Left lobe of liver (tissue), 2 donors: ENCODE measurements at places on chromosomes 11 and 22.

GRCh38 chr22:43128928-43129424 lies 14.2 kb downstream of the MCAT start:
- no peak for DNase-seq

- DNase-seq = peak; percentile 28
These were observed 1341.5 kb downstream of the BRD1 start for GRCh38 chr22:48486134-48486532.

DNA sequence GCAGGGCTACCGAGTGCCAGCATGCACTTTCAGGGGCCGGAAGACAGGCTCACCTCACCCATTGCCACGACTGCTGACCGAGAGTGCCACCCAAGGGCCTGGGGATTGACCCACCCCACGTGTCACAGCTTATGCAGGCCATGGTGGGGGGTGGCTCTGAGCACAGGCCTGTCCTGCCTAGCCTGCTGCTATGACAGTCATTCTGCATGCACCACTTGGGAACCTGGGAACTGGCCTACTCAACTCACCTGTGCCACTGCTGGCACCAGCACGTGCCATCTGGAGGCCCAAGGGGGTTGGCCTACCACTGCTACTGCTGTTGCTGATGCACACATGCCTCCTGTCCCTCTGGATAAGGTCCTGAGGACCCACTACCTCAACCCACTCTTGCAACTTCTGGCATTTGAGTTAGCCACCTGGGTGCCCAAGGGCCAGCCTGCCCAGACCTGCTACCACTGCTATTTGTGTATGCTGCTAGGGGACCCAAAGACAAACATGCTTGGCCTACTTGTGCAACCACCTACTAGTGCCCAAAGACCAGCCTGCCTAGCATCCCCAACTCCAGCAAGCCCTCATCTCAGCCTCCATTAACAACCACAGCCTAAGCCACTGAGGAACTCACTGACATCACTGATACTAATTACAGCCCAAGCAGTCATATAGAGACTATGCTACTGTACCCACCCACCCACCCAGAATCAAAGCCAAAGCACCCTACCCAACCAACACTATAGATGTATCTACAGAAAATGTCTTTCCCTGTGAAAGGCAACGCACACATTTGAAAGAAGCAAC lies 59.0 kb upstream of the NARS2 start:
- DNase-seq = no peak

DNA sequence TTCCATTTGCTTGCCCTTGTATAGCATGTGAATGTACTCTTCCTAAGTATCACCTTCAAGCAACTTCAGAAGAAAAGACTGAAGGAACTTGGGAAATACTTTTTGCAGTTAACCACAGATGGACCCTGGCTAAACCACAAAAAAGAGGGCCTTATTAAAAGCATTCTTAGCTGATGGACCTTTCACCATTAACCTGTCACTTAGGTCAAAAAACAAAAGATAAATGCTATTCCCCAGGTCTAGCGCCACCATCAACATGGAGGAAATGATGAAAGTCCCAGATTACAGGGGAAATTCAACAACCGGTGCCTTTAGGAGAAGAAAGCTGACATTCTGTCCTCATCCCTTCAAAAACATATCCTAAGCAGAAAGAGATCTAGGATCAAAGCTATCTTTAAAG lies 29.5 kb downstream of the STK33 start:
- DNase-seq = no peak

GRCh38 chr11:35927682-35928081 lies 16.2 kb upstream of the LDLRAD3 start:
- DNase-seq = peak; percentile 93

DNA sequence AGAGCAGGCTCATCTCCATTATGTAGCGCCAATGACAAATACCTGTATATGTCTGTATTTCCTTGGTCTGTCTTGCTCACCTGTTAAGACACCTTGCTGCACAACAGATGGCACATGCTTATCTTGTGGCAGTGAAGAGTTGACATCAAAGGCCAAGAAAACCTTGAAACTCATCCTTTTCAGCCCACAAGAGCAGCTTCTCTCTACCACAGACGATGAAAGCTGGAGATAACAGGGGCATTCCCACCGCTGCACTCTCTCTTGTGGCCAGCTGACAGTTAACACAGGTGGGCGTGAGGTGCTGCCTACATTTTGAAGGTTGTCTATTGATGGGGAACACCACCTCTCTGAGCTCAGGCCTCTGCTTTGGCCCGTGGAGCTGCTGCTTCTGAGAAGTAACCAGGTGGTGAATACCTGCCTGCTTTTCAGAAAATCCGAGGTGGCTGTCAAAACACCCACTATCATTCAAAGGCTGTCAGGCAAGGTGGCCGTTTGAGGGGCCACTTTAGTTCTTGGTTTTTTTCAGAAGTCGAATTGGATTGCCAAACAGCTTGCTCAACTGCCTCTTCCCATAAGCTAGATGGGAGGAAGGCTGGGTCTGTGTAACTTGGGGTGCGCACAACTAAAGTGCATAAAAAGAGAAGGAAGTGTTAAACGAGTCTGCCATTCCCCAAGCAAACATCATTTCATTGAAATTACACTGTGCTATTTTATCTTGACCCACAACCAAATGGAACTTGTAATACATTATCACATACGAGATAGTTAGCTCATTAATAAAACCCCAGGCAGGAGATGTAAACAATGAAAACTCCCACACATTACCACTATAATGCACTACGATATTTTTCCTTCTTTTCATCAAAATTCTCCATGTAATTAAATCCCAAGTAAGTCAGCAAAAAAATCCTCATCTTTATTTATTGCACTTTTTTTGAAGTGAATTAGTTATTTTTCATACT lies 87.1 kb upstream of the RAG2 start:
- DNase-seq = no peak

DNA sequence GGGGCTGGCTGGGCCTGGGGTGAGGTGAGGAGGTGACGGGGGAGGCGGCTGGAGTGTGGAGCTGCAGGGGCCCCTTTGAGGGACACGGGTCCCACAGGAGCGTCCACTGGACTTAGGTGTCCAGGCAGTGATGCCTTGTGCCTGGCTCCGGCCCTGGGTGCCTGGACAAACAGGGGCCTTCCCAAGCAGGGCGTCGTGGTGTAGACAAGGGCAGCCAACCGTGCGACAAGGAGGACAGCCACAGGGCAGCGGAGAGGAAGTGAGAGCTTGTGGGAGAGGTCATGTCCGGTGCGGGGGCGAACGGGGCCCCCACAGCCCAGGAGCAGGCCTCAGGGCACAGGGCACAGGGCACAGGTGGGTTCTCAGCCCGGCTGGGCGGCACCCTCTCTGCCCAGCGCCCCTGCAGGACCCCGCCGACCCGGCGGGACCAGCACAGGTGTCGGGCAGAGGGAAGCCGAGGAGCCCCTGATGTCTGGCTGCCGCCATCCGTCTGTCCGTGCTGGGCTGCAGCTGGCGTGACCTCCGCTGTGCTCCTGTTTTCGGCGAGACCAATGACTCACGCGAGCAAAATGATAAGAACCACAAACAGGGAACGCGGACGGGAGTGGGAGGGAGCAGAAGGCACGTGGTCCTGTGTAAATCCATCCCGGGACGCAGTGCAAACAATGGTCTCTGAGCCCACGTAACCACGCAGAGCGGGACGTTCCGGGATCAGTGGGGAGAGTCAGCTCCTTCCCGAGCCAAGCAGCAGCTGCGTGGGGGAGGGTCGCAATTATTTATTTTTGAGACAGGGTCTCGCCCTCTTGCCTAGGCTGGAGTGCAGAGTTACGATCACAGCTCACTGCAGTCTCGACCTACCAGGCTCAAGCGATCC lies 49.1 kb upstream of the A4GALT start:
- no peak for DNase-seq

GRCh38 chr22:50548921-50549790 lies 3.5 kb downstream of the KLHDC7B start:
- DNase-seq = no peak

- DNase-seq = no peak
These were observed at the start of gene OTOG for GRCh38 chr11:17547051-17547577. Gene OTOG (plus strand): TSS chr11:17547259. CDS start chr11:17547373, 114 bp downstream.

GRCh38 chr11:65310215-65310614 lies 4.5 kb upstream of the CDC42EP2 start:
- DNase-seq = peak; percentile 54

- DNase-seq = no peak
These were observed 31.7 kb downstream of the FLRT1 start for GRCh38 chr11:64067230-64067993.

DNA sequence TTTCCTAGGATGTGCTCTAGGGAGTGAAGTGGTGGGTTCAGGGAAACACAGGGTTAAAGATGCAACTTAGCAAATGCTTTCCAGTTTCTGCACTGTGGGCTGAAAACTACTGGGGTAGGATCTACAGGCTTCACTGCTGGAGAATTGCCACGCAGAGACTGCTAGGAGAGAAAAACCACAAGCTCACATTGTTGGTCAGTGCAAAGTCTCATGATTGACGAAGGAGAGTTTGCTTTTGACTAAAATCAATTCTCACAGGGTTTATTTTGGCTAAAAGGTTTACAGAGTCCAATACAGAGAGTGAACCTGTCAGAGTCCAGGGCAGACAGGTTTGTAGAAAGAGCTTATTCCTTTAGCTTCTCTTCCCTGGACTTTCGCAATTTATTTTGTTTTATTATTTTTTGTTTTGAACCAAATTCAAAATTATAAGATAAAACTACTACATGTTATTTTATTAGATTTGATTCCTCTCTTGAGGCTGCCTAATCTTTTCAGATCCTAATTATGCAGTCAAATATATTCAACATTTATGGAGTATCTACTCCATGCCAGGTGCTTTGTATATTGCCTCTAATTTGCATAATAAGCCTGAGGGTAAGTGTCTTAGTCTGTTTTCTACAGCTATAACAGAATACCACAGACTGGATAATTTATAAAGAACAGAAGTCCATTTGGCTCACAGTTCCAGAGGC lies 64.7 kb downstream of the MTNR1B start:
- peak; percentile 89 for DNase-seq

DNA sequence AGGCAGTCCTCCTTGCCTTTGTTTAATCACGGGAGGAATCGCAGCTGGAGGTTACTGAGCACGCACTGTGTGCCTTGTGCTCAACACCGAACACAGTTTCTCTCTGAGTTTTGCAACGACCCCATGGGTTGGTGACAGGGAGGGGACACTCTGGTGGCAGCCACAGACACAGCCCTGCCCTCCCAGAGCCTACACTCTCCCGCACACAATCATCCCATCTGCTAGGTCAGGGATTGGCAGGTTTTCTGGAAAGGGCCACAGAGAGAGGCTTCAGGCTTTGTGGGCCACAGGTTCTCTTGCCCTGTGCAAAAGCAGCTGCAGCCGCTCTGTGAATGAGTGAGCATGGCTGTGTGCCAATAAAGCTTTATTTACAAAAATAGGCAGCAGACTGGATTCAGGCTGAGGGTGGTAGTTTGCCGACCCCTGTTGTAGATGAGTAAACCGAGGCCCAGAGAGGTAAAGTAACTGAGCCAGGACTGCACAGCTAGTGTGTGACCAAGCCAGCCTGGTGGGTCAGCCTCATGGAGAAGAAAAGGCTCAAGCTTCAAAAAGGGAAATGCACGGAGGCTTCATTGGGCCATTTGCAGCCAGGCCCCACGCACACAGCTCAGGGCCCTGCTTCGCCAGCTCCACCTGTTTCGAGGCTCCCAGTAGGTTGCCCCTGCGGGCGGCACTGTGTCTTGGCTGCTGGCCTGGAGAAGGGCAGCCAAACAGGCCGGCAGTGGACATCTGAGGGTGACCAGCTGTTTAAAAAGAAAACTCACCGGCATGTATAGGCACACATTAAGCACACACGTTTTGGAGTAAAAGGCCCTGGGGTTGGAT lies 16.3 kb downstream of the LTO1 start:
- no peak for DNase-seq

DNA sequence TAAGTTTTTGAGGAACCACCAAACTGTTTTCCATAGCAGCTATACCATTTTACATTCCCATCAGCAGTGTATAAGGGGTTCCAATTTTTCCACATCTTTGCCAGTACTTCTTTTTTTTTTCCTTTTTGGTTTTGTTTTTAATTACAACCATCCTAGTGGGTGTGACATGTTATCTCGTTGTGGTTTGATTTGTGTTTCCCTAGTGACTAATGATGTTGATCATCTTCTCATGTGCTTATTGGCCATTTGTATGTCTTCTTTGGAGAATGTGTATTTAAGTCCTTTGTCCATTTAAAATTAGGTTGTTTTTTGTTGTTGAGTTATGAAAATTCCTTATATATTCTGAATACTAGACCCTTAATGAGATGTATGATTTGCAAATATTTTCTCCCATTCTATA lies 59.3 kb downstream of the STIM1 start:
- DNase-seq = no peak

- no peak for DNase-seq
These were observed 1.5 kb downstream of the SULT4A1 start for GRCh38 chr22:43860831-43861230.

DNA sequence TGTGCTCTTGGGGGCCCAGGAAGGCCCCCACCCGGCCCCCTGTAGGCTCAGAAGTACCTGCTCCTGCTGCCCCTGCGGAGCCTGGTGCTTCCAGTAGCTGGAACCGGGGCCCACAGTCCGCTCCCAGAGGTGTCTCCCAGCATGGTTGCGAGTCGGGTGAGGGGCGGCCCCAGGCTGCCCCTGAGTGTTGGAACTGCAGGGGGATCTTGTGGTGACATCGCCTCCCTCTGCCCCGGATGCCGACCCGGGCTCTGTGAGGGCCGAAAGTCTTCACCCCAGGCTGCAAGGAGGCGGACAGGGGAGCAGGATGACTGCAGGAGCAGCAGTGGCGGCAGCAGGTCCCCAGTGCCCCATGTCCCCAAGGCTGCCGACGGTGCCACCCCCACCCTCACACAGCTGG lies 9.5 kb upstream of the PKP3 start:
- DNase-seq = no peak

DNA sequence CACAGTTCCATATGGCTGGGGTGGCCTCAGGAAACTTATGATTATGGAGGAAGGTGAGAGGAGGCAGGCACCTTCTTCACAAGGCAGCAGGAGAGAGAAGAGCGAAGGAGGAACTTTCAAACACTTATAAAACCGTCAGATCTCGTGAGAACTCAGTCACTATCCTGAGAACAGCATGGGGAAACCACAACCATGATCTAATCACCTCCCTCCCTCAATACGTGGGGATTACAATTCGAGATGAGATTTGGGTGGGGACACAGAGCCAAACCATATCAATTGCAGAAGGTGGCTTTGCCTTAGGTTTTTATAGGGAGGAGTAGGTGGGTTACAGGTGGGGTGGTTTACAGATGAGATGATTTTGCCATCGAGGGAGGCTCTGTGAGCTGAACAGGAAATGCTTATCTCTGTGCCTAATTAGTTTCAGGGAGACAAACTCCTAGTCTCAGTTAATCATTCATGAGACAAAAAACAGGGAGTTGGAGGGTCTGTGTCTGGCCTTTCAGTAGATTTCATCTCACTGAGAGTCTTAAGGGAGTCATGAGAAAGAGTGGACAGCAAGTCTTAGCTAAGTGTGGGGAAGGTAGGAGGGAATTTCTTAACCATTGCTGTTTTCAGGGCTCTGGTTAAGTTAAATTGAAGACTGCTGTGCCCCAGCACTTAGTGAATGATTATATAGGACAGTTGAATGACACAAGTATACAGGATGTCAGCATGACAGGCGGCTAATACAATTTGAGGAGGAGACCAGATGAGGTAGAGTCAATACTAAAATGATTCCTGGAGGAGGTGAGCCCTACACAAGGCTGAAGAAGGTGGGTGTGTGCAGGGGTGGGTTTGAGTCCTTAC lies 47.7 kb downstream of the CWC15 start:
- no peak for DNase-seq
